ENCODE measurements at places on chromosomes 4 and X.

DNA sequence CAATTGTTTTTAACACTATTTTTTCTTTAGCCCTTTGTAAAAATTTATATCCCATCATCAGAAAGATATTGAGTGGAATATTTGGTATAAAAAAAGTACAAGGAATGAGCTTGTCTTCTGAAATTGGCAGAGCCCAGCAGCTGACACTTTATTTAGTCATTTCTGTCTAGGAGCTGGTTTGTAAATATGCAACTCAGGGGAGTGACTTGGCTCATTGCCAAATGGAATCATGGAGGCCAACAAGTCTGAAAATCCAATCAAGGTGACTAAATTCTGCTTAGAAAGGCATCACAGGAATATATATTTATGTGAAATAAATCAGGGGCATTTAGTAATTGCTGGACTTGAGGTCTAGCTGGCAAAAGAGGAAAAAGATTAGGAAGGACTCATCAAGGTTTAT, 74.4 kb downstream of the OTC start:
- no peaks in the 10 kb centered on the region for H3K27me3 ChIP-seq
- no peak overlapping the region for H3K4me3 ChIP-seq
- H3K27ac ChIP-seq, result no peak overlapping the region

GRCh38 chrX:41516999-41517765, 70.0 kb downstream of the NYX start:
- H3K27ac ChIP-seq, result no peak overlapping the region
- H3K4me1 ChIP-seq, result no peaks in the 10 kb centered on the region
- H3K36me3 ChIP-seq, result peaks cover 3% of the 10 kb centered on the region
- DNase-seq, result no peak

- no peaks in the 10 kb centered on the region for H3K27me3 ChIP-seq
- no peak for DNase-seq
- no peaks in the 10 kb centered on the region for H3K36me3 ChIP-seq
- H3K27ac ChIP-seq, result no peak overlapping the region
- H3K4me3 ChIP-seq, result no peak overlapping the region
- H3K4me1 ChIP-seq, result no peaks in the 10 kb centered on the region
Measured at GRCh38 chrX:29640106-29640505, 575.3 kb upstream of the MAGEB2 start.

DNA sequence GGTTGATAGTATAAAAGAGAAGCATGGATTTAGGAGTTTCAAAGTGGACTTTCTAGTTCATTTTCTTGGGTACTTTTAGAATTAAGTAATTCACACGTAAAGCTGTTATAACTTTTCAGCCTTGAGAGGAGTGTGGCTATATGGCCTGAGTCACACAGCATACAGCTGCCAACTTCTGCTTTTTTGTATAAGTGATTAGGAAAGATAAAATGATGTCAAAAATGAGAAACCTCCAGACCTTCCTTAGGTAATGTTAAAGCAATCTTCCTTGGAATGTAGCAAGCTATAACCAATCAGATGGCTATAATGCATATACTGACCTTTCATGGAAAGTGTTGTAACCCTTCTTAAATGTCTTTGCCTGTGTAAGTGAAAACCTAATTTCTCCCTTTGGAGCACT, 39.2 kb downstream of the RAB40AL start:
- no peaks in the 10 kb centered on the region for H3K4me1 ChIP-seq
- H3K27me3 ChIP-seq, result no peaks in the 10 kb centered on the region
- no peaks in the 10 kb centered on the region for H3K36me3 ChIP-seq
- H3K27ac ChIP-seq, result no peak overlapping the region
- H3K4me3 ChIP-seq, result no peak overlapping the region

- no peaks in the 10 kb centered on the region for H3K27me3 ChIP-seq
- no peaks in the 10 kb centered on the region for H3K4me1 ChIP-seq
- DNase-seq, result no peak
Measured at GRCh38 chr4:158055668-158056067, 117.2 kb downstream of the GASK1B start.

DNA sequence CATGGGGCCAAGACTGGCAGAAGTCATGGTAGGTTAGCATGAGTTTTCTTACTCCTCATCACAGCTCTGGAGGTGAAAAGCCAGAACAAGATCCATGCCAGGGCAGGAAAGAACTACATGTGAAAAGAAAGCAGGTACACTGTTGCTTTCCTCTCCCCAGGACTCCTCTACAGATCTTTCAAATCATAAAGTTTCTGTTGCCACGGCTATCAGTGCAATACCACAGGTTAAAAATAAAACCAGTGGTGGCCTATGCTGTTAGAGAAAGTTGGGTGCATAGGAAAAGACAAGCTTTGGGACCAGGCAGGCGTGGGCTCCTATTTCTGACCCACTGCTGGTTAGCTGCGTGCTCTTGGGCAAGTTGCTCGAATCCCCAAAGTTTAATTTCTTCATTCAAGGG, 81.4 kb downstream of the SH3RF1 start:
- H3K27ac ChIP-seq, result no peak overlapping the region
- no peak for DNase-seq
- H3K4me1 ChIP-seq, result peaks cover 8% of the 10 kb centered on the region
- no peaks in the 10 kb centered on the region for H3K36me3 ChIP-seq

DNA sequence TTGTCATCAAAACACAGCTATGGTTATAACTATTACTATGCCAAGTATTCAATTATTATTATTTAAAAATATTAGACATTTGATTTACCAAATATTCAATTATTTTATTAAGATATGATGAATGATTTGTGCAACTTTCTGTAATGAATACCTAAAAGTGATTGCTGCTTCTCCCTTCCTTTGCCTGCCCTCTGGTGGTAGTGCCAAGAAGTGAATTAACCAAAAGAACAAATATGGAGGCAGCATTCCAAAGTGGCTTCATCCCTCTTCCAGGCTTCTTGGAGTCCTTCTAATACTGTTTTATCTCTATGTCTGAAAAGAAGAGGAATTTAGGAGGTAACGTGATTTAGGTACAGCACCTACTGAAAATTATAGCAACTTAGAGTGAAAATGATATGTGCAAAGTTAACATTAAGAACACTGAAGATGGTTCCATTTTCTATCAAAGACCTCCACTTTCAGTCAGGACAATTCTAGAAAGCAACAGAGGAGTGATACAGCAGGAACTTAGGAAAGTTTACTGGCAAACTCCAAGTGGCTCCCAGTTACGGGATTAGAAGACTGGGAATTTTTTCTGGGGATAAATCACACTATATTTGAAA, 43.0 kb downstream of the ENPEP start:
- DNase-seq, result no peak
- no peaks in the 10 kb centered on the region for H3K27me3 ChIP-seq
- H3K4me1 ChIP-seq, result no peaks in the 10 kb centered on the region

DNA sequence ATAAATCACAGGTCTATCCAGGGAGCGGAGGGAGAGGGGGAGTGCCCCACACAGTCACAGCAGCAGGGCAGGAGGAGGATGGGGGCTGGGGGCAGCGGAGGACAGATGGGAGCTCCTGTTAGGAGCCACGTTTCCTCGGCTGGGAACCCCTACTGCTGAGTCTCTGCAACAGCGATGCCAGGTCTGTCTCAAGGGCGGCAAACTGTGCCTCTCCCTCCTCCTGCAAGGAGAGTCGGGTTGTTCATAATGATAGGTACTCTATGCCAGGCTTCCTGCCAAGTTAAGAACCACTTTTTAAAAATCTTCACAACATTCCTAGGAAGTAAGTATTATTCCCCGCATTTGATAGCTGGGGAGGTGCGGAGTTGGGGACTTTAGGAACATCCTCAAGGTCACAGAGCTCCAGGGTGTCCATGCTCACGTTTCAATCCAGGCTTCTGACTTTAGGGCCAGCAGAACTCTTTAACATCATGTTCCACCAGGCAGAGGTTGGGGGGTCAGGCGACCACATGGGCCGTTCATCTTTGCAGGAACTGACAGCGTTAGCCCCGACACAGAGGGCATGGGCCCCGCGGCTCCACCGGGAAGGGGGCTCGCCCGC, 98.3 kb upstream of the MAML3 start:
- peak overlapping the region; percentile 80 for H3K4me3 ChIP-seq
- no peak for DNase-seq
- peak overlapping the region; percentile 96 for H3K27ac ChIP-seq
- peaks cover 9% of the 10 kb centered on the region for H3K4me1 ChIP-seq

- no peak for DNase-seq
- H3K27ac ChIP-seq, result no peak overlapping the region
- H3K4me1 ChIP-seq, result no peaks in the 10 kb centered on the region
- H3K4me3 ChIP-seq, result no peak overlapping the region
Measured at GRCh38 chr4:58502839-58503238, 1392.7 kb upstream of the IGFBP7 start.

DNA sequence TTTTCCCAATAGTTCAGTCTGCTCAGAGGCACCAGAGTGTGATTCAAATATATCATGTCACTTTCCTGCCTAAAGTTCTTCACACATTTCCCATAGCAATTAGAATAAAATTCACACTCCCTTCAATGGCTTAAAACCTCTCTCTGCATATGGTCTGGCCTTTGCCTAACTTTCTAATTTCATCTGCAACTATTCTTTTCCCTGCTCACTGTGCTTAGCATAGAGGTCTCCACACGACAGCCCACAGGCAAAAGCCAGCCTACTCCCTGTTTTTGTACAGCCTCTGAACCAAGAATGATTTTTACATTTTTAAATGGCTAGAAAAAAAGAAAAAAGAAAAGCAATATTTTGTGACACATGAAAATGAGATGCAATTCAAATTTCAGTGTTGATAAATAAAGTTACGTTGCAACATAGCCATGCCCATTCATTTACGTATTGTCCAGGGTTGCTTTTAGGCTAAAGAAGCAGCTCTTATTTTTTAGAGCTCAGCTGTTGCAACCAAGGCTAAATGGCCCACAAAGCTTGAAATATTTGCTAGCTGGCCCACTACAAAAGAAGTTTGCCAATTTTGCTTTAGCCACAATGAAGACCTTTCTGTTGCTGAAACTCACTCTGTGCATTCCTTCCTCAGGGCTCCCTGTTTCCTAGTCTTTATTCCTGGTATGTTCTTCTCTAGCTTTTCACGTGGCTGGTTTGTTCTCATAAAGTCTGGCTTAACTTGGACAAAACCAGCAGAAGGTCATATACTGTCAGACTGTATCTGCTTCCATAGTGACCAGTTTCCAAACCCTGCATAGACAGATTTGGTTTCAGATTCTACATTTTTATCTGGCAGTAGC, 26.6 kb upstream of the IRF2 start:
- H3K36me3 ChIP-seq, result no peaks in the 10 kb centered on the region
- no peaks in the 10 kb centered on the region for H3K27me3 ChIP-seq
- H3K27ac ChIP-seq, result no peak overlapping the region
- DNase-seq, result no peak

DNA sequence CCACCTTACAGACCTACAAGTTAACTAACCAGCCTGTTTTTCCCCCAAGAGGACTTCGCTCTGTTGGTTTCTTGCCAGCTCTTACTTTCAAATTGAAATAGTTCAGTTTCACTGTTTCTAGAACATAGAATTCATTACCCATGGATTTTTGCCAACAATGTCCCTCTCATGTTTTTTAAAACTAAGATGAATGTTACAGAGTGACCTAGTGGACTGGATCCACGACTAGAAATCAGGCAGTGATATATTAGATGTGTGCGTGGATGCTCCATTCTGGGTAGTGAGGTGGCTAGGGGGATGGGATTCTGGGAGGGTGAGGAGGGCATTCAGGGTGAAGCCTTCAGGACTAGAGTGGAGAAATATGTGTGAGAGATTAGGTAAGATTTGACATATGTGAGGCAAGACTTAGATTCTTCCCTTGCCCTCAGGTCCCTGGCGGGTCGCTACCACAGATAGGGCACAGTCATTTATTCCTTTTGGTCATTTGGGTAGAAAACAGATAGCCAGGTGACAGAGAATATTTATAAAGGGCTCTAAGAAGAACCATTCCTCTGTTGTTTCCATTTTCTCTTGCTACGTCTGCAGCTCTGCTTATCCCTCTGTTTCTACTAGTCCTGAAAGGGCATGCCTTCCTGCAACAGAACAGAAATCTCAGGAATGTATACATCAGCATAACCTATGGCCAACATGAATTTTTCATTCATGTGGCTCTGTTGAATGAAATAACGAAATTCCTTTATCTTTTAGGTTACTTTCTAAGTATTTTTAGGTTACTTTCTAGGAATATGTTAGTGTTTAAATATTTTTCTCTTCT, 15.4 kb upstream of the JADE1 start:
- no peak overlapping the region for H3K27ac ChIP-seq
- H3K4me3 ChIP-seq, result no peak overlapping the region

- no peaks in the 10 kb centered on the region for H3K36me3 ChIP-seq
- H3K4me3 ChIP-seq, result no peak overlapping the region
- peaks cover 27% of the 10 kb centered on the region for H3K4me1 ChIP-seq
- DNase-seq, result no peak
- H3K27me3 ChIP-seq, result no peaks in the 10 kb centered on the region
Measured at GRCh38 chr4:54067166-54067565, 2.8 kb upstream of the CHIC2 start.
